ENCODE measurements at places on chromosomes 16 and 17.

DNA sequence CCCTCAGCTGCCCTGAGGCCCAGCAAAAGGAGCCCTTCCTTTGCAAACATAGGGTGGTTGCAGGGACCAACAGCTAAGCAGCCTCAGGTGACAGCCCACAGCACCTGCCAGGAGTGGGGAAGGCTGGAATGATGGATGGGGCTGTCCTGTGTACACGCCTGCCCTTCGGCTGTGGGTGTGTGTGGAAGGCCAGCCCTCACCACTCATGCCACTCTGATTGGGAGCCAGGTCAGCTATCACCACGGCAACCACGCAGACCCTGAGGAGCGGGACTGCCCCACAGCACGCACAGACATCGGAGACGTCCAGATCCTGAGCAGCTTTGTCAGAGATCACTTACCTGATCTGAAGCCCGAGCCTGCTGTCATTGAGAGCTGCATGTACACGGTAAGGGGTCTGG, 11.9 kb downstream of the PIPOX start:
- no peak for DNase-seq

DNA sequence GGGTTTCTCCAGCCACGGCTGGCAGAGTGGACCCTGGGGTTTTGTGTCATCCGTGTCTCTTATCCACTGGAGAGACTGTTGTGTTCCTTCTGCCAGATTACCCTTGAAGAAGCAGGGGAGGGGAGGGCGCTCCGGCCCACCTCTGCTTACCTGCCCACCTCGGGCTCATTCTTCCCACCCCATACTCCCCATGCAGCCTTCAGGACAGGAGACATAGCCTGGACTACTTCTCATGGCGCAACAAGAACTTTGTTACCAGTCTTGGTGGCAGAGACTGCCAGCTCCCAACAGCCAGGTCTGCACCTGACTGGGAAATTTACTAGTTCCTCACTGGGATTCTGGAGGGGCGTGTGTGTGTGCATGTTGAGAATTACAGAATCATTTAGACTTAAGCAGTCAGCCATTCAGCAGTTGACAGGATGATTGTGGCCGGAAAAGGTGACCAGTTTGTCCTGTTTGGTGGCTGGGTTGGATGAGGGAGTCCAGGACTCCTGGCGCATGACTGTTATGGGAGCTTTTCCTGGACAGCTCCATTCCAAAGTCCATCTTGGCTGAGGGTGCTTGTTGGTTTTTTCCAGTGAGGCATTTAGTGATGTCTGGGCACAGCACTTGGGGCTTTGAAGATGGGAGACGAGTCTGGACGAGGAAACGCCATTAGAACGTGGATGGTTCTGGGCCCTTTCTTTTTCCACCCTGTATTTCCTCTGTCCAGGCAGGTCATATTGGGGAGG, 8.7 kb downstream of the GSE1 start:
- no peak for DNase-seq

- no peak for DNase-seq
These were observed 3.9 kb downstream of the USP10 start for GRCh38 chr16:84703681-84704080.

DNA sequence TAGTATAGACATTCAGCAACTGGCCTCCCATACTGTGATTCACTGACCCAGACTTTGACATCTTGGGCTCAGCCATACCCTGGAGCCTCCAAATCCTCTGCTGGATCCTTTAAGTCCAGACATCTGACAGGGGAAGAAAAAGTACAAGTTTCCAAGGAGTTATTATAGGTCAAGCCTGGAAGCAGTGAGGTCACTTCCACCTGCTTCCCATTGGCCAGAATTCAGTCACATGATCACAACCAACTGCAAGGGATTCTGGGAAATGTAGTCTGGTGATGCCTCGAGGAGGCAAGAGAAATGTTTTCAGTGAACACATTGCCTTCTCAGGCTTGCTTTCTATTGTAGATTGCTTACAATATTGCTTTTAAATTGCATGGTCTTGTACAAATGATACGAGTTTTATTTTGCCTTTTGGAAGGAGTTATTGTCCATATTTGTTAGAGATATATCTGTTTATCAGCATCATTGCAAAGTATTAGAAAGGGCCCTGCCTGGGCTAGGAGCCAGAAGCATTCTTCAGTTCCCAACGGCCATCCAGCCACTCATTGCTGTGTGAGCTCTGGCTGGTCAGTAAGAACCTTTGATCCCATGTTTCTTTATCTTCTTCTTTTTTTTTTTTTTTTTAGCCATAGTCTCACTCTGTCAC, 696.9 kb downstream of the WWOX start:
- DNase-seq: no peak

- DNase-seq: no peak
These were observed 2.3 kb upstream of the MEIOC start for GRCh38 chr17:44653954-44654353.

DNA sequence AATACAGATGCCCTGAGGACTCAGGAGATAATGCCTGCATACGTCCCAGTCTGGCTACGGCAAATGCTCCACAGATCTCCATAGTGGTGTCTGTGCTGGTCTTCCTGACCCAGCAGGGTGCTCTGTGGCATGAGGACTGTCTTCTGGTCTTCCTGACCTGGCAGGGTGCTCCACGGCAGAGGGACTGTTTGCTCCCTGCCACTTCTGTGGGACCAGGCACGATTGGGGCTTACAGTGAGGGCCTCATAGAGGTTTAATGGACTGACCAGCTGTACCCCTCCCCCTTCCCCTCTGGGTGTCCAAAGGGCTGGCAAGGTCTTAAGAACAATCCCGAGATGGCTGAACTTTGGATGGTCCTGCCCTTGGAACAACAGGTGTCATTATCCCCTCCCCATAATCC, 123.1 kb downstream of the C16orf78 start:
- no peak for DNase-seq

- DNase-seq: no peak
These were observed 159.3 kb upstream of the COX10 start for GRCh38 chr17:13909901-13910519.

Measured in HAP-1 (cell line).